ENCODE measurements at places on chromosomes 5 and 9.
A peak's percentile ranks its signal among the peaks of the same experiment; 100 is the strongest.

- DNase-seq, result no peak
These were observed 216.1 kb downstream of the NFIB start for GRCh38 chr9:14097666-14098415.

DNA sequence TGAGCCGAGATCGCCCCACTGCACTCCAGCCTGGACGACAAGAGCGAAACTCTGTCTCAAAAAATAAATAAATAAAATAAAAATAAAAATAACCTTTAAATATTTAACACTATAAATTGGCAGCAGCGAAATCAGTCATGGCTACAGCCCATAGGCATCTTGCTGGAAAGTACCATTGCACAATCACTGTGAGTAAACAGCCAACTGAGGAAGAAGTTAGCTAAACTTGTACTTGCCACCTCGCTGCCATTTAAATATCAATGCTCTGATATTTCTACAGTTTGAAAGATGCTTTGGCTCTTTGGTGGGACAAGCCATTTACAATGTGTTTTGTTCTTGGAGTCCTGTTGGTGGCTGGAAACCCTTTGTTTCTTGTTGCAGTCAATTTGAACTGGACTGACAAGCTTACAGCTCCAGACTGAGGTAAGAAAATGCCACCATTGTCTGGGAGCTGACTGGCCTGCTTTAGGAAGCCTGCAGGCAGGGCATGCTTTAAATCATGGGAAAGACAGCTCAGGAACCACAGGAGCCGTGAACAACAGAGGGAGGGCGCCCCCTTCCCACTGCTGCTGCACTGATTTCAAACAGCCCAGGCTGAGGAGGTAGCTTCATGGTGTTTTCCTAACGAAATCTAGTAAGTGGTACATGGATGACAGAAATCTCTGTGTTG lies 322.8 kb upstream of the RFX3 start:
- DNase-seq, result no peak

DNA sequence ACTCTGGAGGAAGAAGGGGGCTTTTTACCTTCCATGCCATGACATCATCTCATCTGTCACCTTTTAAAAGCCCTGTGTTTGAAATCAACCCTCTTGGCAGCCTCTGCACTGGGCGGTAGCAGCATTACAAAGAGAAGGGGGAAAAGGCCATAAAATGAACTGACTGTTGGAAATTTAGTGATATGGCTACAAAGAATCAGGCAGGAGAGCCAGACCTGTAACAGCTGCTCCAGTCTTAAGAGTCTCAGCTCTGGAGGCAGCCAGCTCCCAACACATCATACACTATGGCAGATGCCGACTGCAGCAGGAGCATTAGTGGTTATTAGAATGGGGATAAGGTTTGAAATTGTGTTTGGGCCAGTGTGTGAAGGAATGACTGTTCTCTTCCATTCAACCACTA lies 257.5 kb downstream of the DMAC1 start:
- DNase-seq, result no peak

DNA sequence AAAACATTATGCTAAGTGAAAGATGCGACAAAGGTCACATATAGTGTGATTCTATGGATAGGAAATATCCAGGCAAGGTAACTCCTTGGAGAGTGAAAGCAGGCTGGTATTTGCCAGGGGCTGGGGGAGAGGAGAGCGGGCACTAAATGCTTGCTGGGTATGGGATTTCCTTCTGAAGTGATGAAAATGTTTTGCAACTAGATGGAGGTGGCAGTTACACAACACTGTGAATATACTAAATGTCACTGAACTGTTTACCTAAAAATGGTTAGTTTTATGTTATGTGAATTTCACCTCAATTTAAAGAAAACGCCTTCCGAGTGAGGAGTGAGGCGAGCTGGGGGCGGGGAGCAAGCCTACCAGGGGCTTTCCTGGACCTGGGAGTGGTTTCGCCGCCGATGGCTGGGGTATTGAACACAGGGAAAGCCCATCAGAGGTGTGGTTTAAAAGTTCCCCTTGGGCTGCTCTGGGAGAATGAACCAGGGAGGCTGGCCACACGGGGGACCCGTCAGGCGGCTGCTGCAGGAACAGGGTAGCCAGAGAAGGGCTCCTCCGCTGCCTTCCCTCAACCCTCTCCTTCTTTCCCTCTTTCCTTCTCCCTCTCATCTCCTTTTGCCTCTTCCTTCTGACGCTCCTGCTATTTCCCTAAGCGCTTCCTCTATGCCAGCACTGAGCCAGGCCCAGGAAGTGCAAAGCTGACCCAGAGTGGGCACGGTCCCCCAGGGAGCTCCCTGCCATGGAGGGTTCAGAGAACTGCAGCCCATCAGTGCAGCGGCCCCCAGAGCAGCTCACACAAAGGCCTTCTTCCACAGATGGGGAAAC lies 4.9 kb downstream of the AKNA start:
- no peak for DNase-seq

DNA sequence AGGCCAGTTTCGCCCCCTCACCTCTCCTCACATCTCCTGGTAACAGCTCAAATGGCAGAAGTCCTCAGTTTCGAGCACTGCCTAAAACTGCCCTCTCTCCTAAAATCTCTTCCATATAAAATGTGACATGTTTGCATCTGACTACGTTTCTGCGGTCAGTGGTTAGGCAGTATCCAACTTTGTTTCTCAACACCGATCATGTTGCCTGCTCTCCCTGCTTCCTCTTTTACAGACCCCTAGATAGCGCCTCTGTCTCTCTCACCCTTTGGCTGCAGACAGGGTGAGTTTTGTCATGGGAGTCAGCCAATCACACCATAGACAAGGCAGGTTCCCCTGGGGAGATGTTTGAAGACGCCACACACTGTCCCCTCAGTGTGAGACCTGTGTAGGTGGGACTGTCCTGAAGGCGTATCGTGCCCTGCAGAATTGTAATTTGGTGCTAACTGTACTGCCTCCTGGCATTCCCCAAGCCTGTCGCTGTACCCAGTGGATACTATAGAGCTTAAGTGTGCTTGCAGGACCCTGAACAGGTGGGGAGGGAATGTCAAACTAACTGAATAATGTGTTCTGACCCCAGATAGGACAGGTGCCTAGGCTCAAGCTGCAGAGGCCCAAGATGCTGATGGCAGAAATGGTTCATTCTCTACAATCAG lies 1.1 kb downstream of the HEXB start:
- DNase-seq, result no peak

DNA sequence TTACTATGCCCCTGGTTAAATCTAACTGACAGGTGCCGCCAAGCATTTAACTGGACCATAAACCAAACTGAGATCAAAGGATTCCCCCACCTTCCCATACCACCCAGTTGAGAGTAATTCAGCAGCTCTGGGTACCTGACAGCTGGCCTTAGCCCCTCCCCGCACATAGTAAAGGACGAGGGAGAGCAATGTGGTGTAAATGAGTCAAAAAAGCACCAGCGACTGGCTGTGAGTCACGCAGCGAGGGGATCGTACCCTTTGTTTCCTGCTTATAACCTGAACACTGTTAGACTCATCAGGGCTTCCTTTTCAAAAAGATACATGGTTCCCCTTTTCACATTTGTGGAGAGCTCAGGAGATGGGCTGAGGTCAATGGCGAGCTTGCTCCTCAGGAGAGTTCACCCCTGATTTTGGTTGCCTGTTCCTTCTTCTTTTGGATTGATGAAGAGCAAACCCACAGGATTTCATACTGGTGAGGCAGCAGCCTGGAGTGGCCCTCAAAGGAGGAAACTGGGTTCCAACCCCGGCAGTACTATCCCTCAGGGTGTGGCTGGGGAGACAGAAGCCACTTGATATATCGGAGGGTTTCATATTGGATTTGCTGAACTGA lies 71.5 kb downstream of the ANKRD33B start:
- peak; percentile 84 for DNase-seq

GRCh38 chr5:45189481-45189880 lies 380.7 kb downstream of the MRPS30 start:
- no peak for DNase-seq

GRCh38 chr9:117414220-117414905 lies 494 bp downstream of the ASTN2 start:
- DNase-seq, result no peak

GRCh38 chr5:54049144-54049543 lies 261.2 kb downstream of the ARL15 start:
- no peak for DNase-seq

- DNase-seq, result no peak
These were observed 28.2 kb downstream of the SARDH start for GRCh38 chr9:133709691-133710571.

DNA sequence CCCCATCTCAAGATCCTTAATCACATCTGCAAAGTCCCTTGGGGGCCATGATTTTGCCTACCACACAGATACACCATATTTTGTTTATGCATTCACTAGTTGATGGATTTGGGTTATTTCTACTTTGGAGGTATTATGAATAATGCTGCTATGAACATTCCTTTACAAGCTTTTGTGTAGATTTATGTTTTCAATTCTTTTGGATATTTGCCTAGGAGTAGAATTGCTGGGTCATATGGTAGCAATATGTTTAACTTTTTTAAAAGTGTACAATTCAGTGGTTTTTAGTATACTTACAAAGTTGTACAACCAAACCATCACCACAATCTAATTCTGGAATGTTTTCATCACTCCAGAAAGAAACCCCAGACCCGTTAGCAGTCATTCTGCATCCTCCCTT lies 7.8 kb upstream of the ANP32B start:
- no peak for DNase-seq

- peak; percentile 17 for DNase-seq
These were observed 76.8 kb downstream of the ZDHHC21 start for GRCh38 chr9:14616188-14616982.

DNA sequence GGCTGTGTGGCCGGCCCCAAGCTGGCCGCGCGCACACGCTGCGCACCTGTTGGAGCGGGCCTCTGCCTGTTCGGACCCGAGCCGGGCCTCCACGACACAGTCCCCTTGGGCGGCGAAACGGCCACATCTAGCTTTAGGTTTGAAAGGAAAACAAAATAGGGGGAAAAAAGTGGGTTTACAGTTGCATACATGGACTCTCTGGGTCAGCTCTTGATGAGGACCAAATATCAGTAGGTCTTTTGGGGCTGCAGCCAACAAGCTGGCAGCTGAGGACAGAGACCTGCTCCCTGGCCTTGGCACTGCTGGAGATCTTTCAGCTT lies 20.7 kb downstream of the IGIP start:
- no peak for DNase-seq

- no peak for DNase-seq
These were observed 128.2 kb downstream of the TMEM161B start for GRCh38 chr5:88140396-88140855.

GRCh38 chr5:91306497-91306896 lies 76.6 kb downstream of the ARRDC3 start:
- DNase-seq, result no peak

DNA sequence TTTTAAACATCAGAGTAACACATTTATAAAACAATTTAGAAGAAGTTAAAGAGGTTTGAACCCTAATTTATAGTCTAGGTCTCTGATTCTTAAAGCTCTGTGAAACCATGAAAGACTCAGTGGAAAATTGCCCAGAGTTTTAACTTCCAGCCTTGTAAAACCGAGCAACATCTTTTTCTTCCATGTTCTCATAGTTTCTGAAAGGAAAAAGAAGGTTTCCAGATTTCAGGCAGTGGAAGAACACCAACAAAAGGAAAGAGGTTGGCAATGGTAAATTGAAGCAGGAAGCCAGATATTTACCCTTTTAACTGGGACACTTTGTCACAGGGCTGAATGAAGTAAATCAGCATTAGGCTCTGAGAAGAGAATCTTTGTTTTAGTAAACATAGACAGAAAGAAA lies 1999.3 kb downstream of the MAT2B start:
- DNase-seq, result no peak
